ENCODE measurements at places on chromosomes 7 and 10.
A peak's percentile ranks its signal among the peaks of the same experiment; 100 is the strongest.

DNA sequence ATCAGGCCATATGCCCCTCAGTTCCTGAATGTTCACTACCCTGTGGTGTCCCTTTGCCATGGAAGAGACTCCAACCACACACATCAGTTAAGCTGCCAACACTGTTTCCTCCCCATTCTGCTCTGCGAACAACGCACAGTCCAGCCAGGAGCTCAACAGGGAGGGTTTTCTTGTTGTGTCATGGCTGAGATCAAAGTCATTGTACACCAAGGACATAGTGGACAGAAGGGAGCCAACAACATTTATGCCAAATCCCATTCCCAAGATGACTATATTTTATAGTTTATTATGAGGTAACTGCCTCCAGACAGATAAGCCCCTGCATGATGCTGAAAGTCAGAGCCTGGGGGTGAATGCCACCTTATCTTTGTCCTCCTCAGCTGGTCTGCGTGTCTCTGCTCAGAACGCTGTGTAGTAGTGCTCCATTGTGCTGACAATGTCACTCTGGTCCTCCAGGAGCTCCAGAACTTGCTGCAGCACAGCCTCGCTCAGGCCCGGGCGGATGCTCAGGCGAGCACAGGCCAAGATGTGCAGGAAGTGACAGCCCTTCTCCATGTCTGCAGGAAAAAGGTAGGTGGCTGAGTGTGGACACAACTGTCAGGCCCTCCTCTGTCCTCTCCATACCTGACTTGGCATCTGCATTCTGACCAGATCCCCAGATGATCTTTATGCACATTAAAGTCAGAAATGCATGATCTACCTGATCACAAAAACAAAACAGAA lies 27.1 kb upstream of the SH3PXD2A start:
- DNase-seq = no peak

- no peak for DNase-seq
Measured at GRCh38 chr7:85011127-85011526, 175.7 kb downstream of the SEMA3D start.

DNA sequence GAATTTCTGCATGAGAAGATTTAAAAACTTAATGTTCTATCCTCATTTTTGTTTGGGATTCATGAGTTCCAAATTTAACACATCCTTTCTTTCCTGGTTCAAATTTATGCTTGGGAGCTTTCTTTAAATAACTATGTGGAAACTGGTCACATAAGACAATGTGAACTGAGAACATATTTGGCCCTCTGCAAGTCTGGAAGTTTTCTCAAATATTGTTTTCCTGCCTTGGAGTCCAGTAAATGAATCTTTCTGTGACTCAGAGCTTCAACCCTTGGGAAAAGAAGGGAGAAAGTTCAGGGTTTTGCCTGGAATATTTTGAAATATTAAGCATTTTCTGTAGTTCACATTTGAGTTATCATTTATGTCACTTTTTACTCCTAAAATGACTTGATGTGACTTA lies 559.0 kb upstream of the NRP1 start:
- DNase-seq = no peak

- DNase-seq = no peak
Measured at GRCh38 chr7:128831994-128832879, 2.0 kb downstream of the FLNC start.

- DNase-seq = no peak
Measured at GRCh38 chr7:9149499-9150082, 716.2 kb downstream of the NXPH1 start.

DNA sequence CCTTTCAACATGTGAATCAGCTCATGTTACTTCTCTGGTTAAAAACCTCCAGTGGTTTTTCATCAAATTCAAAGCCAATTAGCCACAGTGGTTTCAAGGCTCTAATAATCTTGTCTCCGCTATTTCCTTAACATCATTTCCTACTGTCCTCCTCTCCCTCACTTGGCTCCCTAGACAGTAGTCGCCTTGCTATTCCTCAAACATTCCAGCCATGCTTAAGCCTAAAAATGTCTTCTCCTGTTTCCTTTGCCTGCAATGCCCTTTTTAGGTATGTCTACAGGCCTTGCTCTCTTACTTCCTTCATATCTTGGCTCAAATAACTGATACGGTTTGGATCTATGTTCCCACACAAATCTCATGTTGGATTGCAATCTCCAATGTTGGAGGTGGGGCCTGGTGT lies 779.4 kb upstream of the LRRN3 start:
- no peak for DNase-seq

DNA sequence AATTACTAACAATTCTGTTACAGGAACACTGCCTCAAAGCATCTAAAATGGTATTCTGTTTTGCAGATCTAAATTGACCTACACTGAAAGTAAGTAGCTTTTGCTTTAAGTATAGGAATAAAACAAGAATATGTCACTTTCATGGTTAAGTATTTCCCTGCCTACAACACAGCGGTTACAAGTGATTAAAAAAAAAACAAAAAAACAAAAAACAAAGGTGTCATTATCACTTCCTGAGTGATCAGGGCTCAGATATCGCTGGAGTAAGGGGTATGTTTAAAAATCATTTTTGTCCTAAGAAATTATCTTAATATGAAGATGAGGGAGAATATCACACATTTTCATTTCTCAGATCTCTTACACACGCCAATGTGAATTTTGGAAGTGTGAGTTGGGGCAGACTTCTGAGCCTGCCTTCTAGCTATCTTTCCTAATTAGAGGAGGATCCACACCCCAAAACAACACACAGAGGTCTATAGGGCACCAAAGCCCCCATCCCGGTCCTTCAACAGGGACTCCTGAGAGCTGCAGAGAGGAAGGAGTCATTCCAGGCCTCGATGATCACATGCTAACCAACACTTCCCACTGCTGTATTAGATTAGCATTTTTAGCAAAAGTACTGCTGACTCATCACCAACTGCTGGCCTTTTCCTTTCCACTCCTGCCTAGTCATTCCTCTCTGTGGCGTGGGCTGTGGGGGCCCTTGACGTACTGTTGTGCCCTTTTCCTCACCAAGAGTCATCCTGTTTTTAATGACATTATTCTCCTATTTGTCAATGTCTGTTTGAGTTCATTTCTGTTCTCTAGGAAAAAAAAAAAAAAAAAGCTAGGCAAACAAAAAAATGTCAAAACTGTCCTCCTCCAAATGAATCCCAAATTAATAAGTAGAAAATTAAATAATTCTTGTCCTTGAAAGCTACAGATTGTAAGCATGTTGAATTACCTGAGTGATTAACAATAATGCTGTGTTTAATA lies 31.2 kb downstream of the PRTFDC1 start:
- DNase-seq = peak; percentile 51

DNA sequence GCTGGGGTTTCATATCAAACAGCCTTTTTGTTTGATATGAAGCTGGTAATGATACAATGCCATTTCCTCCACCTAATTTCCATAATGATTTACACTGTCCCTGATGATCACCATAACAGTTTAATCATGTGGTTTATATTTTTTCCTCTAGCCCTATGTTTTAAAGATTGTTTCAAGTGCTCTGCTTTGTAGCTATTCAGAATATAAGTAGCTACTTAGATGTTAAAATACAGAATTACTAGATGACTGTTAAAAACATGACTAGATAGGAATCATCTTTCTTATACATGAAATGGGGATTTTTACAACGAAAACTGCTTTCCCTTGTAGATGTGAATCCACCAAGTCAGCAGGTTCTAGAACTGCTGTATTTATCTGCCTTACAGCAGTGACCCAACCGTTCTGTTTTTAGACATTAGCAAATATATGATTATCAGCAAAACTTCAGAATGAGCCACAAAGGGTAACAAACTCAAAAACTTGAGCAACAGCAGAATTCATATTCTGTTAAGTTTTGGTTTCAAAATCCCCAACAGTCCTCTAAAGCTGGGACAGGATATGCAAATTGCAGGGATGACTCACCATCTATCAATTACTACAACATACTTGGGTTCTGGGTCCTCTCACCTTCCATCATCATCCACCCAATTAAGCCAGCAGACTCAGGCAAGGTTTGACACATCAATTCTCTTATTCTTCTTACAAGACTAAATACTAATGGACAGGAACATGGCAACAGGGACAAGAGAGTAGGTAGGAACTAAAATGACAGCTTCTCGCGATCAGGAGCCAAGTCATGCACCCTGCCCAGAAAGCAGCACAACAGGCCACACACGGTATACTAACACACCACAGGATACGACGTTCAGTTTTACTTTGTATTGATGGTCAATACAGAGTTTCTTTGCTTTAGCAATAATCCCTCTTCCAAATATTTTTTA lies 83.9 kb downstream of the PIP4K2A start:
- DNase-seq = no peak

GRCh38 chr7:17855202-17855601 lies 85.1 kb downstream of the SNX13 start:
- no peak for DNase-seq

DNA sequence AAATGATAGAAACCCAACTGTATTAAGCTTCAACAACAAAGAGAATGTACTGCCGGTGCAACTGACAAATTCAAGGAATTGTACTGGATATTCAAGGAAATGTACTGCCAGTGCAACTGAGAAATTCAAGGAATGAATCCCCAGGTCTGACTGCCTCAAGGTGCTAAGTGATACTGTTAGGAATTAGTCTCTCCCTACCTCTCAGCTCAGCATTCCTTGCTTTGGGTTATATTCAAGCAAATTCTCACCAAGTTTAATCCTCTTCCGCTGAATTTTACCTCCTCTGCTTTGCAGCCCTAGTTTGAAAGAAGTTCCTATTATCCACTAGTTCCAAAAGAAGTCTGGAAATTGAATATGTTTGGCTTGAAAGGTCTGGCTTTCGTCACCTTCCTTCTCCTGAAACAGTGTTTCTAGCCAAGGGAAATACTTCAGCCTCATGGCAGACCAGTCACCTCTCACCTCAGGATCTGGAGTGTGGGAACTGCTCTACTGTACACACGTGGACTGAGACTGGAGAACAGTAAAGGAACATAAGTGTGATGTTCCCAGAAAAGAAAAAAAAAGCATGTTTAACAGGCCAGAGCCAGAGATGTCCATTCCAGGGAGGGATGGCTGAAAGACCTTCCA lies 60.4 kb downstream of the SORCS1 start:
- no peak for DNase-seq

DNA sequence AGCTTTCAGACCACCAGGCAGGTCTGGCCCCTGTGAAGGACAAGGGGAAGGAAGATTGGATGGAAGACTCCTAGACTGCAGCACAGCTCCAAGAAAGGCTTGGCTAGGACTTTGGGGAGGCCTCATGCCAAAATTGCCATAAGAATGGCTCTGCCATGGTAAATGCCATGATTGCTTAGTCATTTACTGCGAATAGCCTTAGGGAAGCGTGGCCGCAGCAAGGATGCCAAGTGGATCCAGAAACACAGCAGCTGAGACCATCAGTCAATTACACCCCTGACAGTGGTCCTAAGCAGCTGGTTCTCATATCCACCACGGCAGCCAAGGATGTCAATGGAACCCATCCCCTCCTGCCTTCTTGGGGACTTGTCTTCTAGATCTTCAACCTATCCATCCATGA lies 88.2 kb upstream of the AUTS2 start:
- no peak for DNase-seq

GRCh38 chr10:109892931-109893330 lies 30.4 kb downstream of the XPNPEP1 start:
- DNase-seq = no peak

GRCh38 chr7:121196286-121196685 lies 132.5 kb upstream of the WNT16 start:
- DNase-seq = no peak

- DNase-seq = no peak
Measured at GRCh38 chr10:80471001-80471400, 16.9 kb downstream of the TSPAN14 start.

- DNase-seq = no peak
Measured at GRCh38 chr10:68303849-68304412, 27.9 kb upstream of the HNRNPH3 start.

- DNase-seq = no peak
Measured at GRCh38 chr7:124155432-124156022, 122.7 kb upstream of the TMEM229A start.

DNA sequence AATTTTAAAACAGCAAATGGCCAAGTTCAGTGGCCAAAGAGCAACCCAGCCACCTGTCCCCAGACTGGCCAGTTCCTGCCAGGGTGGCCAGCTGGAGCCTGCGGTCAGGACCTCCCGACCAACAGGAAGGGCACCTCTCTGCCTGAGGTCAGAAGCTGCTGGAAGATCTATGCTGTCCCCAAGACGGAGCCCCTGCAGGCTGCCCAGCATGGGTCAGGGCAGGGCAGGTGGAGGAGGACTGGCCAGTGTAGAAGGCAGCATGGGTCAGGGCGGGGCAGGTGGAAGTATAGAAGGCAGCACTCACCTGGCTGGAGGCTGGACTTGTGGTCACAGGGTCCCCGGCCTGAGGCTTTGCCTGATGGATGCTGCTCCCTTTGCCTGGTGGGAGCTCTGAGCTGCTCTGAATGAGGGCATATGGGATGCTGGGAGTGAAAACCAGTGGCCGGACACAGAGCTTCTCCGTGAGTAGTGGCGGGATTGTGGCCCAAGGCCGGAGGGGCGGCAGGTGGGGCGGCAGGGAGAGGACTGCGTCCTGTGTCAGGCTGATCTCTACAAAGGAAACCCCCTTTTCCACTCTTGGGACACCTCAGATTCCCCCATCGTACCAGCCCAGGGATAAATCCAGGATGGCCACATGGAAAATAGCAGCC lies 229.2 kb downstream of the TCERG1L start:
- no peak for DNase-seq

DNA sequence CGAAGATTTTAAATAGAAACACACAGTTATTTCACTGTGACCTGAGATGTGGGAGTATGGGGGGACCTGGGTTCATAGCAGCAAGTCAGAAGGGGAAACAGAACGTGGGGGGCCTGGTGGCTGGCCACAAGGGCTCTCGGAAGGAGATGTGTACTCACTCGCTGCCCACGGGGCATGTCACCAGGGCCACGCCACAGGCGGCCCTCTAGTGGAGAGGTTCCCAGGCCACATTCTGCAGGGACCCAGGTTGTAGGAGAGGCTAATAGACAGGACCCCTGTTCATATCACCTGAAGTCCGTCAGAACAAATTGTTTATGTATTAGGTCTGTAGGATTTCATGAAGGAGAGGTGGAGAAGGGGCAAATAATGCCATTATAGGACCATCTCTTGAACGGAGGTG lies 25.1 kb upstream of the SVOPL start:
- no peak for DNase-seq

DNA sequence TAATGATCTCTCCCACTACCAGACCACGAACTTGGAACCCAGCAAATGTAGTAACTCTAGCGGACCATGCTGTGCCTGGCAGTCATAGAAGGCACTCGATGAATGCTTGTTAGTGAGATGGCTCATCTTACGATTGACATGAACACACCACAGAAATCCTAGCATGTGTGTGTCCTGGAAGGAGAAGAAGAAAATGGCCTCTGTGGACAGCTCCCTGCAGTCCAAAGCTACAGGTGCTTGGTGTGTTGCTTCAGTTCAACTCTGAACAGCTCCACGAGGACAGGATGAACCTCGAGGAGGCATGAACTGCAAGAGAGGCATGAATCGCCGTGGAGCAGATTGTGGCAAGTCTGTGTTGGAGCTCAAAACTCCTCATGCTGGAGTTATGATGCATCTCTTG lies 93.5 kb downstream of the KLF6 start:
- no peak for DNase-seq

GRCh38 chr7:27774717-27775328 lies 34.9 kb downstream of the TAX1BP1 start:
- no peak for DNase-seq

GRCh38 chr10:1536341-1536740 lies 201.0 kb downstream of the ADARB2 start:
- DNase-seq = no peak
